ENCODE measurements at places on chromosomes 2 and 18.

GRCh38 chr18:57649556-57650500, 28.2 kb upstream of the NARS1 start:
- peak; percentile 94 for DNase-seq

DNA sequence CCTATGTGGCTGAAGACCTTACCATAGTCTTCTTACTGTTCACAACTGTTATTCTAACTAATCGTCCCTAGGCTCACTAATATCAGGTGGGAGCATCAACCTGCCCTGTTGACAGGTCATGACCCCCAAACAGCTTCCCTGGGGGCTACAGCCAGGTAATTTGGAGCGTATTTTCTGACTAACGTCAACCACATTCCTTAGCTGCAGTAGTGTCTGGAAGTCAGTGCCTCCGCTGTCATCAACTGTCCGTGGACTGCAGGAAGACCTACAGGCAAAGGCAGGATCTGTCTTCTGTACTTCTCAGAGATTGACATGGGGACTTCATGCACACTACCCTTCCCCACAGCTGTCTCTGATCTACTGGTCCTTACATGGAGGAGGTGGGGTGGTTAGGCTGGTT, 456.9 kb downstream of the BCL11A start:
- DNase-seq = no peak

DNA sequence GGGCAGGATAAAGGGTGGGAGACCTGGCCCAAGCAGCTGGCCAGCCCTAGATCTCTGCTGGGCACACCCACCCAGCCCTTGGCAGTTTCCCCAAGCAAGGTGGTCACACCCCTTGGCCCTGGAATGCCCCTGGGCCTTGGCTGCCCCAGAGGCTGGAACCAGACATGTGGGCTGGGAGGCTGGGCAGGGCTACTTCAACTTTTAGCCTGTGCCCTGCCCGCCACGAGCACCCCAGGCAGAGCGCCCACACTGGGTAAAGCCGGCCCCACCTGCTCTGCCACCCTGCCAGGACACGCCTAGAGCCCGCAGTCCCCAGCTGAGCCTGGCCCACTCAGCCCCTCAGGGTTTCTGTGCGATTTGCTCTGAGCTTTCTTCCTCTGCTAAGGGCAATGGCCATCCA, 119.7 kb upstream of the SMAD2 start:
- DNase-seq = no peak

DNA sequence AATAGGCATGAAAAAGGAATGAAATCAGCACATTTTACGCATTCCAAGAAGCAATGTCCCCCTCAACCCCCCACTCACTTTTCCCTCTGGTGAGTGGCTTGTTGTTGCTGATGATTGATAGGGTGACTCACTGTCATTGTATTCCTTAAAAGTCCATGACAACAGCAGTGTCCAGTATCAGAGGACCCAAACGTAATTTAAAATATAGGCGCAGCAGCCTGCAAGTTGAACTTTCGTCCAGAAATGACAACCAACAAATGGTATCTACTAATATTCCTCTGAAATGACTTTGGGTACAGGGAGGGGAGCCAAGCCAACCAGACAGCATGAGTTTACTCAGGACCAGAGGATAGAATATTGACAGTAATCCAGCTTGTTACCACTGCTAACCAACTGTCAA, 182.9 kb upstream of the SIX3 start:
- no peak for DNase-seq

GRCh38 chr2:219418155-219419011, at the start of gene DES:
Gene DES, plus strand, starts transcription at chr2:219418377. Its CDS starts 86 bp downstream, at chr2:219418463.
- DNase-seq = no peak

DNA sequence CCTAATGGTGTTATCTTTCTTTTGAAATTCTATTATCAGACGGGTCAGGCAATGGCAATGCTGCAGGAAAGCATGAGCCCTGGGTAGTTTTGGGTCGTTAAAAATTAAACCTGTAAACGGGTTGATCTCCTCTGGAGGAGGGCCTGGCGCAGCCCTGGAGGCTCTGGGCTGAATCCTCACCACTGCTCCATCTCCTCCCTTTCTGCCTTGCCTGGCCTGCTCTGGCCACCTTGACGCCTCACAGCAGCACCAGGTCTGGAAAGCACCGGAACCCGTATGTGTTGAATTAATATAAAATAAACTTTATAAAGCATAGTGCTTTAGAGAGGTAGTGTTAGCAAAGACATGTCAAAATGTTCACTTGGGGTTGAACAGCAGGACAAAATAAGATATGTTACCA, 316.1 kb downstream of the LNPK start:
- DNase-seq = no peak
